Caco-2 (cell line): ENCODE measurements at places on chromosomes 1 and 21. TPM values are rescaled to one million over a fixed set of nuclear protein-coding genes. Genes with fewer than 3 reads are reported as not detected.
A peak's percentile ranks its signal among the peaks of the same experiment; 100 is the strongest.

DNA sequence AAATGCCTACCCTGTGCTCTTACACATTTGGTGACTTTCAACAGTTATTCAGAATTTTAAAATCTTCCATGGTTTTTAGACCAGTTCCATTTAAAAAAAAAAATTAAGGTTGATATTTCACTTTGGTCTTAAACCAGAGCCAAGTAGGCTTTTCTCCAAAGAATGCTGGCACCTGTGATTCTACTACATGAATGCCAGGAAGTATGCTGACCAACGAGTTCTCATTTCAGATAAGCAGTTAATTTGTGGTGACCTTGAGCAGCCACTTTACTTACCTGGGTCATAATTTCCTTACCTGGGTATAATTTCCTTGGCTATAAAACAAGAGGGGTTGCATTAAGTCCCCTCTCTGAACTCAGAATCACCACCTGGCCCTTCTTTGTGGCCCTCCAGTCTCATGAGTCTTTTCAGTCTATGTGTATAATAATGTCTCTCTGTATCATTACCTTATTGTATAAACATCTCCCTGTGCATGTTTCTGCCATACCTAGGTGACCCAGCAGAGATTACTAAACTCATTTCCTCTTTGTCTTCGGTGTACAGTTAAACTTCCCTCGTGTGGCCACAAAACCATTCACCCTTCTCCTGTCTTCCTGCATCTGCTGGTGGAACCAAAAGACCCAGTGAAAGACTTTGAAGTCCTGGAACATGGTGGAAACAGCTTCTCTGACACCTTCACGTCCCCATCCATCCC, 139.1 kb upstream of the DPT start:
- H3K36me3 ChIP-seq: no peaks in the 10 kb centered on the region
- no peaks in the 10 kb centered on the region for H3K27me3 ChIP-seq

GRCh38 chr1:209746451-209747165, 9.2 kb upstream of the TRAF3IP3 start:
- H3K27me3 ChIP-seq: no peaks in the 10 kb centered on the region
- no peaks in the 10 kb centered on the region for H3K36me3 ChIP-seq
- peaks cover 19% of the 10 kb centered on the region for H3K4me1 ChIP-seq
- H3K27ac ChIP-seq: no peak overlapping the region

- no peaks in the 10 kb centered on the region for H3K4me1 ChIP-seq
- DNase-seq: no peak
- no peak overlapping the region for H3K27ac ChIP-seq
- H3K4me3 ChIP-seq: no peak overlapping the region
Observed at GRCh38 chr1:158283965-158284364, 5.8 kb upstream of the CD1C start.

DNA sequence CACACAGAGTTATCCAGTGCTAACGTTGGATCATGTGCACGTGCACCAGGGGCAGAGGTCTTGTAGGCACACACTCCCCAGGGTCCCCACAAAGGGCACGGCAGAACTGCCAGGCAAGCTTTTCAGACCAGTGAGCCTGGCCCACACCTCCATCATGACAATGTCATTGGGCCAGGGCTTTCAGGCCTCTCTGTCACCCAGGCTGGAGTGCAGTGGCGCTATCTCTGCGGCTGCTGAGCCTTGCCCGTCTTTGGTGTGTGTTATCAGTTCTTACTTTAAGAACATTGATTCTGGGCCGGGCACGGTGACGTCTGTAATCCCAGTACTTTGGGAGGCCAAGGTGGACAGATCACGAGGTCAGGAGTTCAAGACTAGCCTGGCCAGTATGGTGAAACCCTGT, 44.2 kb downstream of the PKNOX1 start:
- H3K27ac ChIP-seq: no peak overlapping the region
- H3K4me3 ChIP-seq: no peak overlapping the region
- H3K4me1 ChIP-seq: no peaks in the 10 kb centered on the region
- H3K27me3 ChIP-seq: no peaks in the 10 kb centered on the region
- DNase-seq: no peak

DNA sequence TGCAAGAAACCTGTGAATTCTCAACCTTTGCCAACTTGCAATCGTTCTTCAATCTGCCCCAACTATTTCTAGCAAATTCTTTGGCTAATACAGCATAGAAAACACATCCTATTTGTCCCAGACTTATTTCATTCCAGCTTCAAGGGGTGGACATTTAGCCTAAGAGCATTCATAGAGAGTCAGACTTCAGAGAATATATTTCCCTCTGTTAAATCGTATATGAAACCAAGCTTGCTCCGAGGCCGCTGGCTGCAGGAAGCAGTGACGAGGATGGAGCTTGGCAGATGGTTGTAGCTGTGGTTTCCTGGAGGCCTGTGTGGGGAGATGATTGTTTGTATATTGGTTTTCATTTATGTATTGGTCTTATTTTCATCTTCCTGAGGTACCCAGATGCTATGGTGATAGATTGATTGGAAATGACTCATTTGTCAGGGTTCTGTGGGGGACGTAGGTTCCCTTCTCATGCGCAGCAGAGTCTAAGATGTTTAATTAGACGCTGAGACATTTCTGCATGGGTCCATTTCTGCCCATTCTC, 26.1 kb downstream of the MAN1C1 start:
- H3K27ac ChIP-seq: no peak overlapping the region
- no peak for DNase-seq
- H3K4me3 ChIP-seq: no peak overlapping the region
- H3K4me1 ChIP-seq: no peaks in the 10 kb centered on the region

GRCh38 chr1:90475631-90476030, 241.5 kb downstream of the BARHL2 start:
- no peaks in the 10 kb centered on the region for H3K36me3 ChIP-seq
- no peak overlapping the region for H3K27ac ChIP-seq
- no peak for DNase-seq
- H3K4me3 ChIP-seq: no peak overlapping the region

- H3K27ac ChIP-seq: no peak overlapping the region
- no peaks in the 10 kb centered on the region for H3K36me3 ChIP-seq
- DNase-seq: no peak
- H3K4me3 ChIP-seq: no peak overlapping the region
- no peaks in the 10 kb centered on the region for H3K27me3 ChIP-seq
Observed at GRCh38 chr1:183783342-183783741, 21.6 kb upstream of the RGL1 start.

GRCh38 chr1:2946291-2946690, 75.0 kb upstream of the ACTRT2 start:
- no peaks in the 10 kb centered on the region for H3K27me3 ChIP-seq
- no peak overlapping the region for H3K27ac ChIP-seq
- H3K36me3 ChIP-seq: no peaks in the 10 kb centered on the region
- no peak for DNase-seq
- no peak overlapping the region for H3K4me3 ChIP-seq
- no peaks in the 10 kb centered on the region for H3K4me1 ChIP-seq

GRCh38 chr21:26236281-26236680, 65.7 kb upstream of the APP start:
- H3K27ac ChIP-seq: no peak overlapping the region
- H3K27me3 ChIP-seq: no peaks in the 10 kb centered on the region
- H3K4me1 ChIP-seq: no peaks in the 10 kb centered on the region
- no peak overlapping the region for H3K4me3 ChIP-seq
- no peaks in the 10 kb centered on the region for H3K36me3 ChIP-seq

GRCh38 chr1:83999316-83999819, 436 bp upstream of the TTLL7 start:
- H3K4me1 ChIP-seq: no peaks in the 10 kb centered on the region
- H3K36me3 ChIP-seq: no peaks in the 10 kb centered on the region
- H3K27me3 ChIP-seq: no peaks in the 10 kb centered on the region; the same call in 1 of the 2 replicates
- H3K27ac ChIP-seq: peak overlapping the region; percentile 32
- DNase-seq: no peak

- no peak for DNase-seq
- H3K4me1 ChIP-seq: no peaks in the 10 kb centered on the region
- H3K4me3 ChIP-seq: no peak overlapping the region
- no peaks in the 10 kb centered on the region for H3K36me3 ChIP-seq
Observed at GRCh38 chr1:62891956-62892562, 108.1 kb downstream of the ATG4C start.

DNA sequence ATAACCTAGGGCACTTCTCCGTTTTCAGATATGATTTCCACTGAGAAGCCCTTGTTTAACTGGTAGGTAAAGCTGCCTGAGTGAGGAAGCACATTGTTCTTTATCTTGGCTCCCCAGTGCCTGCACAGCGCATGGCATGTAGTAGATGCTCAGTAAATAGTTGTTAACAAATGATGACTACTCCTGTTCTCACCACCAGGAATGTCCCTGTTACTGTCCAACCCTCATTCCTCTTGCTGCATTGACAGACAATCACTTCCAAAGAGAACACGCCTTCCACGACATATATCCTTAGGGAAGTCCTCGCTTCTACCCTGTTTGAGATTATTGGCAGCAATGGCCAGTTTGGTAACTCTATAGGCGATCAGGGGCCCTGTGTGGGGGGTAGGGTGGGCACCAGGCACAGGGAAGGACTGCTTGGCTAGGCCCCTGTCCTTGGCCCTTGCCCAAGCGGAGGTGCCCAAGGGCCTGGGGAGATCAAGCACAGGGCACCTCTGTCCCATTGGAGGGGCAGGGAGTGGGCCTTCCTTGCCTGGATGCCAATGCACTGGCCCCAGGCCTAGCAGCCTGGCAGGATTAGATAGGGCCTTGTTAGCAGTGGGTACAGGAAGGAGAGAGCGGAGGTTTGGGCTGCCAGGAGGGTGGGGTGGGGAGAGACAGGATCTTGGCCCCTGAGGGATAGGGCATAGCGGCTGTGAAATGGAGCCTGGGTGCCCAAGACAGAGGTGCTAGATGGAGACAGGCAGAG, 10.2 kb downstream of the NES start:
- H3K4me3 ChIP-seq: no peak overlapping the region
- DNase-seq: no peak
- H3K4me1 ChIP-seq: peaks cover 59% of the 10 kb centered on the region
- H3K27me3 ChIP-seq: no peaks in the 10 kb centered on the region
- H3K27ac ChIP-seq: peak overlapping the region; percentile 18
- H3K36me3 ChIP-seq: no peaks in the 10 kb centered on the region

Gene SLC44A5
- total RNA-seq: 12.0 and 13.6 TPM in 2 replicates

Gene RHEX
- total RNA-seq: not detected in 2 replicates

Gene PUM1
- total RNA-seq: 92.3 and 93.7 TPM in 2 replicates

Gene PLCH2
- total RNA-seq: 0.27 and 0.32 TPM in 2 replicates

Gene NFASC
- 1.3 and 1.6 TPM in 2 replicates for total RNA-seq

Gene ZBTB8A
- total RNA-seq: 3.2 and 3.7 TPM in 2 replicates

Gene THEMIS2
- total RNA-seq: 0.51 and 0.59 TPM in 2 replicates

Gene RHBDL2
- not detected in 2 replicates for total RNA-seq
